ENCODE measurements at places on chromosomes 11 and 22.

DNA sequence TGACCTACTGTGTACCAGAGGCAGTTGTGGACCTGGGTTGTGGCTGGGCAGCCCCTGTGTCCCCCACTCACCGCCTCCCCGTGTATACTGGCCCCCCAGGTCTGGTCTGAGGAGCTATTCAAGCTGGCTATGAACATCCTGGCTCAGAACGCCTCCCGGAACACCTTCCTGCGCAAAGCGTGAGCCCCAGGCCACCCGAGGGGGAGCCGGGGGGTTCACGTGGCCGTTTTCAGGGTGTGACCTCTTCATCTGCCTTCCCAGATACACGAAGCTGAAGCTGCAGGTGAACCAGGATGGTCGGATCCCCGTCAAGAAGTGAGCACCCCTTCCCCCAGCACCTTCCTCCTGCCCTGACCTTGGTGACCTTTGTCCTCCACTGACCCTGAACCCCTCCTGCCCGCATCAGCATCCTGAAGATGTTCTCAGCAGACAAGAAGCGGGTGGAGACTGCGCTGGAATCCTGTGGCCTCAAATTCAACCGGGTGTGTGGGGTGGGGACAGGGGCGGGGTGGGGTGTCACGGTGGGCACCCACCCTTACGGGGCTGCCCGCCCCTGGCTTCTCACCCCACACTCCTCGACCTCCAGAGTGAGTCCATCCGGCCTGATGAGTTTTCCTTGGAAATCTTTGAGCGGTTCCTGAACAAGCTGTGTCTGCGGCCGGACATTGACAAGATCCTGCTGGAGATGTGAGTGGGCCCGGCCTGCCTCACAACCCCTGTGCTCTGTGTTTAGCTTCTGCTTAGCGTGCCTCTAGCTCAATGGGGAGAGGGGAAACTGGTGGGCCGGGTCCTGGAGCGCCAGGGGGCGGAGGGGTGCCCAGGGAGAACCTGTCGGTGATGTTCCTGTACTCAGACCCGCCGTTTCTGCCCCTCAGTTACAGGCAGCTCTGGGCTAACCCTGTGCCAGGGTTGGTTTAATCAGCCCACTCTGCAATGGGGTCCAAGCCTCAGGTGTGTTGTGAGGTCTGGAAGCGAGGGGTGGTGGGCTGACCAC lies 4.1 kb downstream of the PLCB3 start:
- no peak for DNase-seq

DNA sequence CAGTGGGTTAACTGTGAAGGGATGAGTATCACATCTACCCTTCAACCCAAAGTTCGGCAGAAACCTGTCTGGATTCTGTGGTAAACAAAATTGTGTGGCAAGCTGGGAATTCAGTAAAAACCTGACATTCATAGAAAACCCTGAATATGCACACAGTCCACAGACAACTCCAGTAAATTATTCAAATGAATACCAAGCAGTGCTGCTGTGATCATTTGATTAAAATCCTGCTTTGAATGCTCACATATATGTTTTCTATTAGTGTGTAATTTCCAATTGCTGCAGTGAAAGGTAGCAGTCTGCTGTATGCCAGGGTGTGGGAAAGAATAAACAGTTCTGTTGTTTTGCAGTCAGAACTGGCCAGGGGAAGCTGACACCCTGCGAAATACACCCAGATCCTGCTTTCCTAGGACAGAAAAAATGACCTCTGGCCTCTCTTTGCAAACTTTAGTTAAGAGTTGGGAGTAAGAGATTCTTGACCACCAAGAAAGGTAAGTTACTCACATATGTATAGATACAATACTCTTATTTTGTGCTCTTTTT lies 217.8 kb downstream of the FAM76B start:
- DNase-seq: no peak

GRCh38 chr11:45051621-45052020 lies 94.8 kb upstream of the PRDM11 start:
- no peak for DNase-seq

GRCh38 chr11:111797145-111797581 lies 31.0 kb upstream of the PPP2R1B start:
- no peak for DNase-seq

GRCh38 chr22:26321469-26321913 lies 107.6 kb upstream of the ASPHD2 start:
- DNase-seq: no peak

DNA sequence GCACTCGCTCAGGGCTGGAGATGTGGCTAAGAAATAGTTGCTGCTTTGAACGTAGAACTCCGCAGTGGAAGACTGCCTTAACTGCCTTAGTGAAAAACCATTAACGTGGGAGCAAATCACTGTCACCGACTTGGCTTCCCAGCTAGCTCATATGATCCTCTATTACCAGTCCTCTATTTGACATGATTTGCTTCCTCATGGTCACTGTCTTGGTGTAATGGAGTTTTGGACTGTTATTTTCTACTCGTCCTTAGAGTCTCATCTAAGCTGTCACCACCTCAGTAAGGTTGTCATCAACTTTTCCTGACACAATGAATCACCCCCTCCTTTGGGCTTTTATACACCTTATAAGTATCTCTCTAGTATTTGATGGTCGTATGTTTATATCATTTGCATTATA lies 167.1 kb upstream of the NARS2 start:
- DNase-seq: no peak
